Mammary epithelial cell (primary cell): ENCODE measurements at places on chromosomes 3 and 15.
A peak's percentile ranks its signal among the peaks of the same experiment; 100 is the strongest.

- no peak for DNase-seq
Observed at GRCh38 chr15:70164910-70165715, 67.4 kb upstream of the TLE3 start.

DNA sequence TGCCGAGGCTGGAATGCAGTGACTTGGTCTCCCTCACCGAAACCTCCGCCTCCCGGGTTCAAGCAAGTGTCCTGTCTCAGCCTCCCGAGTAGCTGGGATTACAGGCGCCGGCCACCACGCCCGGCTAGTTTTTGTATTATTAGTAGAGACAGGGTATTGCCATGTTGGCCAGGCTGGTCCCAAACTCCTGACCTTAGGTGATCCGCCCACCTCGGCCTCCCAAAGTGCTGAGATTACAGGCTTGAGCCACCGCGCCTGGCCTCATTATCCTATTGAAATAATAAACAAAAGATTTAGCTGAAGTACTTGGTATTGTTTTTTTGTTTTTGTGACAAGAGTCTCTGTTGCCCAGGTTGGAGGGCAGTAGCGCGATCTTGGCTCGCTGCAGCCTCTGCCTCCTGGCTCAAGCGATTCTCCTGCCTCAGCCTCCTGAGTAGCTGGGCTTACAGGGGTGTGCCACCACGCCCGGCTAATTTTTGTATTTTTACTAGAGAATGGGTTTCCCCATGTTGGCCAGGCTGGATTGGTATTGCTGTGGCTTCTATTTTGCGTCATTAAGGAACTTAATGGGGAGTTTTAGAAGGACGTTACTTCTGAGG, 1.5 kb downstream of the RPL35A start:
- DNase-seq, result no peak

GRCh38 chr15:48052946-48053345, 67.8 kb upstream of the SLC24A5 start:
- DNase-seq, result peak; percentile 45

GRCh38 chr3:141485641-141486495, 959 bp upstream of the RASA2 start:
- peak; percentile 84 for DNase-seq

DNA sequence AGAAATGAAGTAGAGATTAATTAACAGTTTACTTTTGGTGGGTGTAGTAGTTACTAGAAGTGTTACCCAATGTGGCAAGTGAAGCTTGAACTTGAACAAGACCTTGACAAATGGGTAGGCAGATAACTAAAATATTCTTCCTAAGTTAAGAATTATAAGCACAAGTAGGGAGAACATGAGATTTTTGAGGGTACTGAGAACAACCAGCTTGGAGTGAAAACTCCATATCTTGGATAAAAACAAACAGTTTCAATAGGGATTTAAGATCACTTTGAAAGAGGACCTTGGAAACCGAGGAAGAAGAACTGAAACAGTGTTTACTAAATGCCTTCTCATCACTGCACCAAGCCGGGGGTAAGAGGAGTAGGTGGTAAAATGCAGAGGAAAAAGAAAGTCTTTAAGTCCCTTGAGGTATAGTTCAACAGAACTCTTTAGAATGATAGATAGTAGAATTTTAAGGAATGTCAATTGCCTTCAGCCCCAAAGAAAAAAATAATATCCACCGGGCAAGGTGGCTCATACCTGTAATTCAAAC, 496.7 kb downstream of the NAALADL2 start:
- DNase-seq, result no peak

GRCh38 chr3:158920371-158920770, 118.5 kb downstream of the MFSD1 start:
- peak; percentile 50 for DNase-seq

- DNase-seq, result peak; percentile 62
Observed at GRCh38 chr3:64399205-64399800, 174.0 kb upstream of the PRICKLE2 start.

DNA sequence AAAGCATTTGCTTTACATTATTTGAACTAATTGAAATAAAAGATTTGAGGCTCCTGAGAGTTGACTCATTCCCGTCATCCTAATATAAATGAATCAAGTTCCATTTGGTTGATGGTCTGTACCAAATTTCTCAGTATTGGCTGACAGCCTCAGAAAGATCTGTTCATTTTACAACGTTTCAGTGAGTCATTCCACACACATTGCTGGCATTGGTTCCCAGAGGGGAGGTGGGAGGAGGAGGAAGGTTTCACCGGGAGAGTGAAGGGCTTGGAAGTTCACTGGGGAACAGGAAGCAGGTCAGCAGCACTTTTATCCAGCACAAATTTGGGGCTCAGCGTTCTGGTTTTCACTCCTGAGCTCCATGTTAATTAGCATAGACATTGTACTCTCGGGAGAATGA, 176.7 kb upstream of the CADPS start:
- no peak for DNase-seq

GRCh38 chr3:12303993-12304392, 15.1 kb downstream of the PPARG start:
- DNase-seq, result no peak

DNA sequence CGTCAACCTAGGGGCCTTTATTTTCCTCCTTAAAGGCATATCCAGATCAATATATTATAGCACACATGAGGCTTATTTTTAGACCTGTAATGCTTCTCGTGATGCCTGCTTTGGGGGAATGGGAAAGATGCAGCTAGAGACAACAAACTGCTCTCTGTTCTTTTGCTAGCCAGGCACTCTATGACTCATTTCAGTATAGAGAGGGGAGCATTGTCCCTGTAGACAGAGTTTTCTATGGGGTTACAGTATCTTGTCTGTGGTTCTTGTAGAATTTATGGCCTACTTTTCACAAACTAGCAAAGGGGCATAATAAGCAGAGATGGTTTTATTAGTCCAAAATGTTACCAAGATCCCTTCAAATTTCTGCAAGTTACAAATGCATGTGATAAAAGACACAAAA, 305.6 kb downstream of the LSAMP start:
- peak; percentile 18 for DNase-seq

- DNase-seq, result no peak
Observed at GRCh38 chr3:167859610-167860009, 124.1 kb downstream of the SERPINI1 start.

DNA sequence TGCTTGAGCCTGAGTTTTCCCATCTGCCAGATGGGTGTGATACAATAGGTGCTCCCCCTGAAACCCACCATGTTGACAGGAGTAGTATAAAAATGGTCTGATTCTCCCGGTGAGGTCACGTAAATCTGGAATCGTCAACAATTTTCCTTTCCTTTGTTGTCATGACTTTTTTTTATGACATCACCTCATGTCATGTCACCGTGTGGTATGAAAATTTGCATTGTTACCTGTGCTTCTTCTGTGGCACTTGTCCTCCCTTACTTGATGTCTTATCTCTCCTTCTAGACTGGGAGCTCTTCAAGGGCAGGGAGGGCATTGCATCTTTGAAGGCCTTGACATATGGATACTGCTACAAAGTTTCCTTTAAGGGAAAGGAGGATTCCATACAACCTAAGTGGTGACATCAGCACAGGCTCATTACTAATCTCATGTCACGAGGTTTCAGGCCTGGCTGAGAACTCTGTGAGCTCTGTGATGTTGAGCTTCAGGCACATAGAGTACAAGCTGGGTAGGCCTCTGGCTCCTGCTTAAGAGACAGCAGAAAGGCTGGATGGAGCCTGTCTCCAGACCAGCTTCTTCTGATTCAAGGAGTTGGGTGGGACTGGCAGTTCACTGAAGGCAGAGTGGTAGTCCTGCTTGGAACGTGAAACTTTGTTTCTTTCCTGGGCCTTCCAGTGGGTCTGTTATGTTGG, 66.3 kb downstream of the LPP start:
- no peak for DNase-seq

- DNase-seq, result no peak
Observed at GRCh38 chr3:90132197-90132596, 1024.8 kb downstream of the EPHA3 start.

DNA sequence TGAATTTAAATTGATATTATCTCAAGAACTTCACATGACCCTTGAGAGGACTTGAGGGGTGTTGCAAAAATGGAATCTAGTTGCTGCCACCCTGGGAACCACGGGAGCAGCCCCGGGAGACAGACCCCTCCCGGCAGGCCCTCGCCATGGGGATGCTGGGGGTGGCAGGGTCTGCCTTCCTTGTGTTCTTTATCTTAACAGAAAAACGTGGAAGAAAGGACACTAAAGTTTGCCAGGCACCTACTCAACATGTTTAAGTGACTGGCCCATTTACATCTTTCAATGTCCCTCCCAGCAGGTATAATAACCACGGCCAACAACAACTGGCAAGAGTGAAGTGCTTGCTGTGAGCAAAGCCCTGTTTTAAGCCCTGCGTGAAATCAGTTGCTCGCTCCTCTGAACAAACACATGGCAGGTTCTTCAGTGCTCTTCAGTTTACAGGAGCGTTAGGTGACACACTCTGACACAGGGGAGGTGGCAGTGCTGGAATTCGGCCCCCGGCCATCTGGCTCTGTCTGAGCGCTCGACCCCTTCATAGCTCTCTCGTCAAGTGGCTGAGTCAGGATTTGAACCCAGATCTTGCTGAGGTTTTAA, 112.5 kb downstream of the ASB7 start:
- DNase-seq, result no peak

GRCh38 chr3:131444180-131444579, 58.6 kb downstream of the MRPL3 start:
- no peak for DNase-seq

DNA sequence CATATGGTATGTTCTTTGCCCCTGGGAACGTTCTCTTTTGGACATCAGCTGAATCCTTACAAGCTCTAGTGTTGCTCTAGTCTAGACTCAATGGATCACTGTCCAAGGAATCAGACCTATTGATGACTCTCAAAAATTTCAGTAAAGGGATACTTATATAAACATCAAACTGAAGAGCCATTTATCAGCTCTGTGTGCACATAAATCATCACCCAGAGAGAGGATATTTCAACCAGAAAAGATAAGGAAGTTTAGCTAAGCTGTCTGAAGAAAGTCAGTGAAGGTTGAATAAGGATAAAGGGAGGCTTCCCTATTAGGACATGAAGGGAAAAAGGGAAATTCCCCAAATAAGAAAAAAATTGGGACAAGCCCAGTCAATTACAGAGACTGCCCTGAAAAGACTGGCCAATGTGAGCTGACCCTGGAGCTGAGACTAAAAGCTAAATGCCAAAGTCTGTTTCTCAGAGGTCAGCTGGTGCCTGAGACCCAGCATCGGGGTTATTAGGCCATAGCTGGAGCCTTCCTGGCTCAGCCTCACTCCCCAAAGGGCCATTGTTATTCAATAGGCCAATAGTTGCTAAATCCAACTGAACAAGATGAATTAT, 424.1 kb upstream of the THBS1 start:
- DNase-seq, result no peak

- DNase-seq, result no peak
Observed at GRCh38 chr15:40953713-40954074, 423 bp downstream of the CHAC1 start.

GRCh38 chr3:168157099-168157700, 61.5 kb upstream of the GOLIM4 start:
- no peak for DNase-seq

DNA sequence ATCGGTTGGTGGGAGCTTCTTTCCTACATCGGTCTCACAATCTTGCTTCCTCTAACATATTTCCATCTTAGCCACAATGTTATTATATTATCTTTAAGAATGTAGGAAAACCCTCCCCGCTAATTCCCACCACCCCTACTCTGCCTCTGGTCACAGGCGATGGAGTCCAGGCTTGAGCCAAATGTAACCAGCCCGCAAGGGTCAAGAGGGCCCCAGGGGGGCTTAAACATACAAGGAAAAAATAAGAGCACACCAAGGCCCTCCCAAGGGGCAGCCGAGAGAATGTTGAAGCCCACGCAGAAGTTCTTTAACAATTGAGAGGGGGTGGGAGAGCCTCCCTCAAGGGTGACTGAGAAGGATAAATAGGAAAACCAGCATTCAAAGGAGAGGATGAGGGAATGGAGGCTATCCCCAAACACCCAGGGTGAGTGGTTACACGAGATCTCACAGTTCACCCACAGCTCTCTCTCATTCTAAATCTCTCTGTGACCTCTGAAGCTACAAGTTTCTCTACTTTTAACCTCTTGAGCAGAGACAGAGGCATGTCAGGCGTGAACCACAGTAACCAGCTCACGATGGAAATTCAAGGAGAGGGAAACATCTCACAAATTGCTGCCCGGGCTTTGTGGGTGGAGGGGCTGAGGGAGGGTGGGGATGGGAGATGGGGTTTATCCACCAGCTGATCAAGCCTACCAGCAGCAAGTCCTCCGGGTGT, 31.4 kb upstream of the UACA start:
- no peak for DNase-seq

DNA sequence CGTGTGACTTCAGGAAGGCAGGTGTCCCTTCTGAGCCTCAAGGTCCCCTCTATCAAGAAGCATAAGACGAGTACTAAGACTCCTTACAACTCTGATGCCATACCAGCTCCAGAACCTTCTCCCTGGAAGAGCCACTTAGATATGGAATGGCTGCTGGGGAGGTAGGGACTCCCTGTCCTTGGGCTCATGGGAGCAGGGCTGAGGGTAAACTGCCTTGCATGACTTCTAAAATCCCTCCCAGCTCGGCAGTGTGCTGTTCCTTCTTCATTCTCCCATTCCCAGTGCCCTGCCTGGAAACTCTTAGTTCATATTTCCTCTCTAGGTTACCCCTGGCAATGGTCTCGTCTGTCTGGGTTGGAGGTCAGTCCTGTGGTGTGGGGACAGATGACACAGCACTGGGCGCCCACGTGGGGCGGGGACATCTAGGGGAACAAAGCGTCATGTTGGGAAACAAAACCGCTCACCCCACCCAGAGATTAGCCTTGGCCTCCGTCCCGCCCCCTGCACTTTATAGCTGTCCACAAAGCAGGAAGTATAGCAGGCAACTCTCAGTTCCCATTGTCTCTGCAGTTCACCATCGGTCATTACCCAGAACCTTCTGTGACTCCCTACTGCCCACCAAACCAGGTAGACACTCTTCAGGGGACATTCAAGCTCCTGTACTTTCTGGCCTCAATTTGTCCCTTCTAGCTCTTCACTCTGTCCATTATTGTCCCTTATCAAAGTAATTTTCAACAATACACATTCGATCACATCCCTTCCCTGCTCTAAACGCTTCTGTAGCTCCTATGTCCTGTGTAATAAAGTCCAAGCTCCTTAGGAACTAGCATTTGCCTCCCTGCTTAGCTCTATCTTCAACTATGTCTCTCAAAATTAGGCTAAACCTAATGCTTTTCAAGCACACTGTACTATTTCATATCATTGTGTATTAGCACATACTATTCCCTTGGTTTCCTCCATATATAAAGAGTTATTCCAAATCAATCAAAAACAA, 73.8 kb downstream of the IQSEC1 start:
- DNase-seq, result no peak

GRCh38 chr3:114456742-114457141, 162.9 kb downstream of the TIGIT start:
- no peak for DNase-seq

- no peak for DNase-seq
Observed at GRCh38 chr3:81936817-81937216, 175.4 kb upstream of the GBE1 start.
